Left lung (tissue), 14 donors: ENCODE measurements at places on chromosomes 7 and 10. TPM values are rescaled to one million over a fixed set of nuclear protein-coding genes. Genes with fewer than 3 reads are reported as not detected.

The GNAT3 gene
- total RNA-seq: not detected

The PGAM2 gene
- total RNA-seq: not detected

The MRPS24 gene
- total RNA-seq: 80.9 TPM

The MGAM2 gene
- 4.6 TPM for total RNA-seq
